ENCODE measurements at places on chromosomes 6 and 20.

DNA sequence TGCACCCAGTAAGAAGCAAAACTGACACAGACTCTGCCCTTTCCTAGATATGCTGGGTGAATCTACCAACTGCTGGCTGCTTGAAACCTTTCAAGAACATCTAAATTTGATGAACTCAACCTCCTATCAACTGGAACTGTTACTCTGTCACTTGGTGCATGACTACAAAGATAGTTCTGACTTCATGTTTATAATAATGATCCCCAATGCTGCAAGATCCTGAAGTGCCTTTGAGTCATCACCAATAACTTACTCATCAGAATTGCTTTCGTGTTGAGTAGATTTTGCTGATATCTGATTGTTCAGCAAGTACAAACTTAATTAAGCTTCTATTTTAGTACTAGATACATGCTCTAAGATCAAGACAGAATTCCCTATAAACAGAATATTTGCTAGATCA lies 100.2 kb upstream of the ARMC2 start:
- no peak for DNase-seq

- no peak for DNase-seq
Observed at GRCh38 chr6:34125939-34126338, 19.9 kb downstream of the GRM4 start.

GRCh38 chr6:97630604-97631003 lies 347.6 kb upstream of the MMS22L start:
- no peak for DNase-seq

- DNase-seq, result no peak
Observed at GRCh38 chr20:52402514-52402913, 210.9 kb upstream of the ZFP64 start.

All from stimulated activated CD8-positive, alpha-beta memory T cell treated with anti-CD3 and anti-CD28 coated beads, Interleukin-4, amount 100 ng/mL, for 4 hours (primary cell).